ENCODE measurements at places on chromosomes 7 and 10. TPM values are rescaled to one million over a fixed set of nuclear protein-coding genes. Genes with fewer than 3 reads are reported as not detected.

TMEM213 gene
- total RNA-seq = not detected

DNA sequence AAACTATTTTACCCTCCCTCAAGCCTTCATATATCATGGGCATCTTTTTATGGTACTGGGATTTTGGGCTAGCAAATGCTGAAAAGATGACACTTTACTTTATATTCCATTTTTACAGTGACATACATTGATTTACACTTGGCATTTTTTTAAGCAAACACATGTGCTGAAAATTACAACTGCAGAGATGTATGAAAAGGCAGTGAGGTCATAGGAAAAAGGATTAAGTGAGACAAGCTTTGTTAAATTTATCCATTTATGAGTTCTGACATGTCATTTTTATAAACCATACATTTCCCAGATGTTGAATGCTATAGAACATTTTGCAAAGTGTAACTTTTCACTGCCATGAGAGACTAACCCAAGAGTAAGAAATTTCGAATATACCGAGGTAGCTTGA, 68.8 kb upstream of the RSU1 start:
- no peak for DNase-seq

GRM8 gene
- not detected for total RNA-seq

GRCh38 chr10:78381107-78381506, 347.4 kb downstream of the RPS24 start:
- no peak for DNase-seq

- peak; percentile 45 for DNase-seq
These were observed 54.9 kb downstream of the ZNF800 start for GRCh38 chr7:127337581-127337980.

- DNase-seq = no peak
These were observed 63.0 kb upstream of the ANTXRL start for GRCh38 chr10:46223626-46224413.

IKZF1 gene
- 2.4 TPM for total RNA-seq

GRCh38 chr10:122657255-122657654, 42.4 kb downstream of the C10orf120 start:
- DNase-seq = no peak

FAM20C gene
- total RNA-seq = 23.4 TPM

DNA sequence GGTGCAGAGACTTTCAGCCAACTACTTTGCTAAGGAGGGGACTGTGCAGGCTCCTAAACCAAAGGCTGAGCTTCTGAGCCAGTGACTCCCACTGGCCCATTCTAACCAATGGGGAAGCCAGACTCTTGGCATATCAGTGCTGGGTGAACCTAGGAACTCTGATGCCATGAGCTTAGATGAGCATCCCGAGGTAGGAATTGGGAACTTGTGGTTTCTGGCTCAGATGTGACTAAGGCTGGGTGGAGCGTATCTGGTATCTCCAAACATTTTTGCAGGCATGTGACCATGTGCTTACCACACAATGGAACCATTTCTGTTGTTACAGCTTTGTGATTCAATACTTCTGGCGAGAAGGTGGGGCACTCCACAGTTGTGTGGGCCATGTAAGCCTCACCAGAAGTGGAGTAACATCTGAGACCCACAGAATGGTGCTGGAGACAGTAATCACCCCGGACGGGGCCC, 2.5 kb upstream of the AVPI1 start:
- no peak for DNase-seq

DNA sequence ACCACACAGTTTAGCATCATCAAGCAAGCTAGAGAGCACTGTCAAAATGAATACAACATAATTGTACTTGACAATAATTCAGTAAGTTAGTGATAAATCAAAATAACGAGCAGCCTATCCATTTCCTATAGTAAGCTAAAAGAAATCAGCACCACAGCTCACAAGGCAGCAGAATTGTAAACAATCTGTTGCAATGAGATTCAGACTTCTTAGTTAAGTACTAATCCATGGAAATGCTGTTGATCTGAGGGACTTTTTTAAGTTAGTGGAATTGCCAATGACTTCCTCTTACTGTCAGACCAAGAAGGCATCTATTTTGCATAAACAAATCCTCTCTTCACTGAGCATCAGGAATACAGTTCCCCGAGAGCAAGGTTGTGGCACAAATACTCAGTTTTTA, 136.6 kb upstream of the CCDC6 start:
- DNase-seq = no peak

GRCh38 chr10:60236869-60237524, 152.7 kb downstream of the ANK3 start:
- DNase-seq = peak; percentile 59

All from Right ventricle myocardium superior (tissue), 1 donor.